ENCODE measurements at places on chromosomes 6 and 20.

DNA sequence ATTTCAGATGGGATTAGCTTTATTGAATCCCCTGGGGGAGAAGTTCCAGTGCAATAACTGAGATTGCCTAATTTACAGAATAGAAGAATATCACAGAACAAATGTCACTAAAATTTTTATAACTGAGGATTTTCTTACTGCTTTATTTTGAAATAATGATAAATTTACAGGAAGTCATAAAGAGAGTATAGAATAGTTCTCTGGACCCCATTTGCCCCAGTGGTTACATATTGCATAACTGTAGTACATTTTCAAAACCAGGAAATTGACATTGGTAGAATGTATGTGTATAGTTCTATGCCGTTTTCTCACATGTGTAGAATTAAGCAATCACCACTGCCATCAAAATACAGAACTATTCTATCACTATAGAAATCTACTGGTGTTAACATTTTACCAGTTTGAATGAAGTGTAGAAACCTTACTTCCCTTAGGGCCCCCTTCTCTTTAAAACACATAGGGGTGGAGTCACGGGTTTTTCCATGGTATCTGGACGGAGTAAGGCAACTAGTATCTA is 18.3 kb downstream of the KIF6 start:
- no peak overlapping the region for H3K27ac ChIP-seq
- no peaks in the 10 kb centered on the region for H3K27me3 ChIP-seq
- H3K36me3 ChIP-seq: no peaks in the 10 kb centered on the region
- DNase-seq: no peak

GRCh38 chr6:134171517-134171916 is 119.1 kb upstream of the SLC2A12 start:
- H3K4me3 ChIP-seq: no peak overlapping the region
- H3K36me3 ChIP-seq: peaks cover 52% of the 10 kb centered on the region
- DNase-seq: no peak
- H3K4me1 ChIP-seq: peaks cover 33% of the 10 kb centered on the region
- no peak overlapping the region for H3K27ac ChIP-seq
- no peaks in the 10 kb centered on the region for H3K27me3 ChIP-seq

GRCh38 chr6:32057966-32058365 is 19.8 kb downstream of the CYP21A2 start:
- peaks cover 55% of the 10 kb centered on the region for H3K27me3 ChIP-seq
- H3K4me1 ChIP-seq: no peaks in the 10 kb centered on the region
- no peak overlapping the region for H3K4me3 ChIP-seq
- H3K27ac ChIP-seq: no peak overlapping the region

GRCh38 chr20:19727251-19727847 is 30.7 kb upstream of the RIN2 start:
- H3K4me1 ChIP-seq: no peaks in the 10 kb centered on the region
- DNase-seq: no peak
- H3K36me3 ChIP-seq: no peaks in the 10 kb centered on the region
- H3K27ac ChIP-seq: no peak overlapping the region
- no peak overlapping the region for H3K4me3 ChIP-seq

- H3K27ac ChIP-seq: no peak overlapping the region
- H3K27me3 ChIP-seq: no peaks in the 10 kb centered on the region
- H3K4me3 ChIP-seq: no peak overlapping the region
- H3K36me3 ChIP-seq: peaks cover 3% of the 10 kb centered on the region
- DNase-seq: no peak
Observed at GRCh38 chr6:157428427-157429202, 47.6 kb downstream of the ZDHHC14 start.

DNA sequence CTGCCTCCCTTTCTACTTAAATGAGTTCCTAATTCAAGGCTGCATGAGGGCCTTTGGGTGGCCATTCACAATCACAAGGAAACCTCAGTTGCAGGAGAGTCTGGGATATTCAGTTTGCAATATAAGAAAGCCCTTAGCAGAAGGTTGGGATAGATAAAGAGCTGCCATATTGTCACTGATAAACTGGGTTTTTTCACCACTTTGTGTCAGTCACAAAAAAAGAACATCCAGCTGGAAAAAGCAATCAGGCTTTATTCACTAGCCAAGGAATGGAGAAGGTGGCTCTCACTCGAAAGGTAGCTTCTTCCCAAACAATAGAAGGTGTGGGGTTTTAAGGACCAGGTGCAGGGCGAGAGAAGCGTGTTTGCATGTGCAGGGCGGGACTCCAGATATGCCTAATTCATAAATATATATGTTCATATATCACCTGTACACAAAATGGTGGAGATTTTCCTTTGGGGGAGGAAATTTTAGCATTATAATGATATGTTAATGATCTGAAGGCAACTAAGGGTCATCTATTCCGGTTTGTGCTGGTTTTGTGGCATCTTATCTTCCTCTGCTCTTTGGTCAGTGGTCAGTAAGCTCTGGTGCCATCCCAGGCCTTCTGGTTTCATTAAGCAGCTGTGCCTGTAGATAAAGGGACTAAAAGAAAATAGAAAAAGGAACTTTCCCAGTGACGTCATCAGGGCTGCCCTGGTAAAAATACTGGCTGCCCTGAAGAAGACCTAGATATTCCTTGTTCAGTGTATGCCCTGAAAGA is 97.1 kb upstream of the IYD start:
- H3K27ac ChIP-seq: no peak overlapping the region
- H3K36me3 ChIP-seq: no peaks in the 10 kb centered on the region
- no peak overlapping the region for H3K4me3 ChIP-seq
- no peaks in the 10 kb centered on the region for H3K27me3 ChIP-seq

DNA sequence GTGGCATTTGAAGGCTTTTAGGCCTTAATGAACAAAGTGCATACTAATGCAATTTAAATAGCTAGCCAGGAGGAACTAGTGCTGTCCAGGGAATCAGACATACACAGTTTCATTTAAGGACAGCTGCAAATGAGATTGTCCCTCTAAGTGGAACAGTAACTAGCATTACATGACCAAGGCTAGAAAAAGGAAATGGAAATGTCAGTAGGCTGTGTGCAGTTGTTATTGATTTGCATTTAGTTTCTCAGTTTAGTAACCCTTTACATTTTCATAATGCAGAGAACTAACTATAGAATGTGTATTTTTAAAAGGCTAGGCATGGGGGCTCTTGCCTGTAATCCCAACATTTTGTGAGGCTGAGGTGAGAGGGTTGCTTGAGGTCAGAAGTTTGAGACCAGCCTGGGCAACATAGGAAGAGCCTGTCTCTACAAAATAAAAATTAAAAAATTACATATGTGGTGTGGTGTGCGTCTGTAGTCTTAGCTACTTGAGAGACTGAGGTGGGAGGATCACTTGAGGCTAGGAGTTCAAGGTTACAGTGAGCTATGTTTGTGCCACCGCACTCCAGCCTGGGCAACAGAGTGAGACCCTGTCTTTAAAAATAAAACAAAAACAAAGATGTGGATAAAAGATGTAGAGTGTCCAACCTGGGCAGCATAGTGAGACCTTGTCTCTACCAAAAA is 468.0 kb downstream of the UTRN start:
- H3K27ac ChIP-seq: no peak overlapping the region
- H3K36me3 ChIP-seq: peaks cover 5% of the 10 kb centered on the region
- H3K4me3 ChIP-seq: no peak overlapping the region
- peaks cover under 1% of the 10 kb centered on the region for H3K4me1 ChIP-seq
- H3K27me3 ChIP-seq: no peaks in the 10 kb centered on the region

DNA sequence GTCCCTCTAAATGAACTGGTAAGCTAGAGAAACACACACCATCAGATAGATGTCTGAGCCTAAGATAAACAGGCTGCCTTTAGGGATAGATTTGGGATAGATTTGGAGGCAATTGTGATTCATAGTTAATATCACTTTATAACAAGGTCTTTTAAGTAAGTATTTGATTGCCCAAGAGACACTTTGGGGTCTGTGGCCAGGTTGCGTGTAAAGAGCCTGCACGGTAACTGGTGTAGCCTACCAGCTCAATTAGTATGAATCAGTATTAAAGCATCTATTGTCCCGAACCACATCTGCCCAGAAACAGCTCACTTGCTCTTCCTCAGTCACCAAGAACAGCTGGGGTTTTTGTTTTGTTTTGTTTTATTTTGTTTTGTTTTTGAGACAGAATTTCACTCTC is 193.3 kb downstream of the SASH1 start:
- peaks cover 11% of the 10 kb centered on the region for H3K36me3 ChIP-seq
- no peak for DNase-seq
- no peaks in the 10 kb centered on the region for H3K27me3 ChIP-seq
- no peaks in the 10 kb centered on the region for H3K4me1 ChIP-seq

DNA sequence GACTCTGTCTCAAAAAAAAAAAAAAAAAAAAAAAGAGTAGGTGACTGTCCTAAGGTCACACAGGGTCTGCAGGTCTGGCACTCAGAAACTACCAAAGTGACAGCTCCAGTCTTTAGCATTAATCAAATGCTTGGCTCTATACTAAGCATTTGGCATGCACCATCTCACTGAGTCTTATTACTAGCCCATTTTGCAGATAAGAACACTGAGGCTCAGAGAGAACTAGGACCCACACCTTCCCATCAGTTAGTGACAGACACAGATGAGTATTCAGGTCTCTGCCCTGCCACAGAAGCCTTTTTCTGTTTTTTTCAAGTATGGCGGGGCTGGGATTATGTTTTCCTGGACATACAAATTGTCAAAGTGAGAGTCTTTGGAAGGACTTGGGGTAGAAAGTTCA is 23.1 kb upstream of the VSTM2L start:
- no peak overlapping the region for H3K4me3 ChIP-seq
- peaks cover 7% of the 10 kb centered on the region for H3K36me3 ChIP-seq
- H3K27me3 ChIP-seq: peaks cover 22% of the 10 kb centered on the region
- H3K27ac ChIP-seq: no peak overlapping the region
- DNase-seq: no peak

DNA sequence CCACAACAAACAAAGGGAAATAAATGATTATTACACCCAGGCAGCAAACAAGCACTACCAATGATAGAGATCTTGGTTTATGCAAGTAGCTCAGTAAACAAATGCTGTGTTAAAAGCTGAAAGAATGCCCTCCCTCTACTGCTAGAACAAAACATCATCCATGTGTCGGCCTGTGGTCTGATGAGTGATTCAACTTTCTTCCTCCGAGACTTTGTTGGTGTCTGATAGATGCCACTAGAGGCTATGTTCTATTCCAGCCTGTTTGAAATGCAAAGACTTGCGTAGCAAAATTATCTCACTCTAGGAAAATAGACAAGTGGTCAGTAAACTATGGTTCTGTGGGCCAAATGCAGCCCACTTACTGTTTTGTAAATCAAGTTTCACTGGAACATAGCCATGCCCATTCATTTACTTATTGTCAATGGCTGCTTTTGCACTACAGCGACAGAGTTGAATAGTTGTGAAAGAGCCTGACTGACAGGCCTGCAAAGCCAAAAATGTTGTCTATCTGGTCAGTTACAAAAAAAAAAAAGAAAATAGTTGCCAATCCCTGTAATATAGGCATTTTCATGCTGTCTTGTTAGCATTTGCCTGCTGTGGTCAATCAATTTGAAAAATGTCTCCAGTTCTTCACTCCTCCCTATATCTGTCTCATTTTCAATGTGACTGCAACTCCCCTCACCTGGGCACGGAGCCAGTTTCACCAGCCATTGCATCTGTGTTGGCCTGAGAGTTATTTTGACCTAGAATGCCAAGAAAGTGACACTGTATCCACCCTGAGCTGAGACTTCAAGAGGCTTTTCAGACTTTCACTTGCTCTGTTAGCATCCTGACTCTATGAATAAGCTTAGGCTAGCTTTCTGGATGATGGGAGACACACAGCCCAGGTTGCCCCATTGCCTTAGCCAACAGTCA is 544.6 kb upstream of the BTBD3 start:
- no peaks in the 10 kb centered on the region for H3K36me3 ChIP-seq
- H3K27ac ChIP-seq: no peak overlapping the region
- H3K4me3 ChIP-seq: no peak overlapping the region
- no peaks in the 10 kb centered on the region for H3K27me3 ChIP-seq
- H3K4me1 ChIP-seq: peaks cover 26% of the 10 kb centered on the region

Data from Calu3 (cell line).